ENCODE measurements at places on chromosomes 7 and 10.

DNA sequence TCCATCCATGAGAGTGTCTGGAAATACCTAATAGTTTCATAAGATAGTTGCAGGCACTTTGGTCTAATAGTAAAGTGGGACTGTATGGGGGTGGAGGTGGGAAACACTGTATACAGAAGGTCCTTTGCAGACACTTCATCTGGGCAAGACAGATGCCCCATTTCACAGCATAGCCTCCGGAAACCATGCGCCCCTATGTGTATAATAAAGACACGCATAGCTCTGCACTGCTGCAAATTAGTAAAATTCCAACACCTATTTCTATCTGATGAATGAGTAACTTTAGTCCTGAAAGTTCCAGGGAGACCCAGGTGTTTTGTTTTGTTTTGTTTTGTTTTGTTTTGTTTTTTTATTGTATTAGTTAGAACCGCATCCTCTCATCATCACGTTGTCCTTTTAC, 187.1 kb downstream of the CREB5 start:
- peak; percentile 3 for DNase-seq

- DNase-seq = peak; percentile 32
Observed at GRCh38 chr10:132685101-132685891, 100.7 kb downstream of the NKX6-2 start.

- DNase-seq = no peak
Observed at GRCh38 chr10:62760401-62760800, 44.1 kb upstream of the ADO start.

- no peak for DNase-seq
Observed at GRCh38 chr7:21912931-21913780, 32.5 kb downstream of the CDCA7L start.

DNA sequence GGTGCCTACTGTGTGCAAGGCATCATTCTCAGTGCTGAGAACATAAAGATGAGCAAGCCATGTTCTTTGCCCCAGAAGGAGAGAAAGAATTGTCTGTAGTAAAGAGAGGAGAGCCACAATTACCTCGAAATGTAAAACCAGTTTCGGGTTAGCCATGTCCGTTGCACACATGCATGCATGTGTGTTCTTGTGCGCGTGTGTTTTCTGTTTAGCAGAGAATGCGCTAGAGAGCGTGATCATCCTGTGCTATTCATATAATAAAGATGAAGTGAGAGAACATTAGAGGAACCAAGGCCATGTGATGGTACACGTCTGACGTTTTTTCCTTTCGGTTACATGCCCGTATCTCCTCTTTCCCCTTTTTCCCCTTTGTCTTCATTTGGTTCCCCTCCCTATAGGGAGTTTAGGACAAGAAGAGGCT, 158.2 kb downstream of the CELF2 start:
- no peak for DNase-seq

DNA sequence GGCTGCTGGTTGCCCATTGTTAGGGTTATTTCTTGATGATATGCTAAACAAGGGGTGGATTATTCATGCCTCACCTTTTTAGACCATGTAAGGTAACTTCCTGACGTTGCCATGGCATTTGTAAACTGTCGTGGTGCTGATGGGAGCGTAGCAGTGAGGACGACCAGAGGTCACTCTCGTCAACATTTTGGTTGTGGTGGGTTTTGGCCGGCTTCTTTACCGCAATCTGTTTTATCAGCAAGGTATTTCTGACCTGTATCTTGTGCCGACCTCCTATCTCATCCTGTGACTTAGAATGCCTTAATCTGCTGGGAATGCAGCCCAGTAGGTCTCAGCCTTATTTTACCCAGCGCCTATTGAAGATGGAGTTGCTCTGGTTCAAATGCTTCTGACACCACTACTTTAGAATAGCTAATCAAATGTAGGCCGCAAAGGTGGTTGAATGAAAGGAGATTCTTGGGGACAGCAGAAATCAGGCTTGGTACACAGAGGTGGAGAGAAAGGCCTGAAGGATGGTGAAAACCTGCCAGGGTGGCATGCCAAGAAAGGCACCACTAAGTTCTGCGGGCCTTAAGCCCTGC, 17.9 kb upstream of the SMO start:
- DNase-seq = no peak

DNA sequence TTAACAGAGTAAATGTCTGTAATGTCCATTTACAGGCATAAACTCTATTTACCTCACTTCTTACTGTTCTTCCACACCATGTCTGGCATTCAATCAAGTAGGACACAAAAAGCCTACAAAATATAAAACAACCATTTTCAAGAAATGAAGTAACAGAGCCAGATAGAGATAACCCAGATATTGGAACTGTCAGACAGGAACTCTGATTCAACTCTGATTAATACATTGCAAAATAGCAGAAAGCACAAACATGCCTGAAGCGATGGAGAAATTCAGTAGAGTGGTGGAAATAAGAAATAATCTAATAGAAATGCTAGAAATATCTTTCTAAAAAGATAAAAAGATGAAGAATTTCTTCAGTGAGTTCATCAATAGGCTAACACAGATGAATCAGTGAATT, 964.4 kb downstream of the PCDH15 start:
- no peak for DNase-seq

GRCh38 chr7:114660126-114660486, 245.5 kb downstream of the FOXP2 start:
- DNase-seq = no peak

DNA sequence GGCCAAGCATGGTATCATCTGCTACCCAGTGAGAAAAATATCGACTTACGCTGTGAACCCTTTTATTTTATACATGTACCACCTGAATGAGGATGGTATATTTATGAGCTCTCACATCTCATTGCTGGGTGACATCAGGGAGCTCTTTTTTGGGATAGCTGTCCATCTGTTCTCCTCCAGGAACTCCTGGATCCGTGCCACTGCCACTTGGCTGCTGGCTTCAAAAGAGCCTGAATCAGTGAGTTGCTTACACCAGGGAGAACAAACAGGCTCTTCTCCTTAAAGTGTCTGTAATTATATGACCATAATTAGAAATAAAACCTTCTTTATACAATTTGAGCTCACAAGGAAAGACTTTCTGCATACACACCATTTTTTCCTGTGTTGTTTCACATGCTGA, 106.2 kb downstream of the KAT6B start:
- DNase-seq = peak; percentile 56

DNA sequence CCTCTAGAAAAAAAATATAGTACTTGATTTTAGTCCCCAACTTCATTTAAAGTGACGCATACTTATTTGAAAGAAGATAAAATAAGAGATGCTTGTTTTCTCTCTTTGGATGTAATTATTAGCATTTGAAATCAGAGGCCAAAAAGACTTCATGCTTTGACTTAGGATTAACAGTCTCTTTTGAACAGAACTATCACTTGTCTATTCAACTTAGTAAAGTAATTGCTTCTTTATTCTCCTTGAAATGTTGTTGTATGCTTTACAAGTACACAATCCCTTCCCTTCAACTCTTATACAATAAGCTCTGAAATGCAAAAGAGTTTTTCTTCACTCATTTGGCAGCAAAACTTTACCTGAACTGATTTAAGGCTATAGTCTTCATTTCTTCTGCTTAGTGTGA, 80.8 kb downstream of the HIBADH start:
- no peak for DNase-seq

DNA sequence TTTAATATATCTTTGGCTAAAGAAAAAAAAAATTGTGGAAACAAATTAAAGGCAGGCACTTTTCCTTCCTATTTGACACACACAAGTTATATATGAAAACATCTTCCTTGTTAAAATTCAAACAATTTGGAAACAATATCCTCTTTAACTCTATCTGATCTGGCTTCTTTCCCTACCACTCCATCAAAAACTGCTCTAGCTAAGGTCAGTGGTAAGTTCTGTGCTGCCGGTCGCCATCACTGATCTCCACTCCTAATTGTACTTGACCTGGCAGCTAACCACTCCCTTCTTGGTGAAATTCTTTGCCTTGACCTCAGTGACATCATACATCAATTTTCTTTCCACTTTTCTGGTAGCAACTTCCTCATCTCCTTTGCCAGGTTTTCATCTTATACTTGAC, 47.9 kb upstream of the MRLN start:
- DNase-seq = no peak

DNA sequence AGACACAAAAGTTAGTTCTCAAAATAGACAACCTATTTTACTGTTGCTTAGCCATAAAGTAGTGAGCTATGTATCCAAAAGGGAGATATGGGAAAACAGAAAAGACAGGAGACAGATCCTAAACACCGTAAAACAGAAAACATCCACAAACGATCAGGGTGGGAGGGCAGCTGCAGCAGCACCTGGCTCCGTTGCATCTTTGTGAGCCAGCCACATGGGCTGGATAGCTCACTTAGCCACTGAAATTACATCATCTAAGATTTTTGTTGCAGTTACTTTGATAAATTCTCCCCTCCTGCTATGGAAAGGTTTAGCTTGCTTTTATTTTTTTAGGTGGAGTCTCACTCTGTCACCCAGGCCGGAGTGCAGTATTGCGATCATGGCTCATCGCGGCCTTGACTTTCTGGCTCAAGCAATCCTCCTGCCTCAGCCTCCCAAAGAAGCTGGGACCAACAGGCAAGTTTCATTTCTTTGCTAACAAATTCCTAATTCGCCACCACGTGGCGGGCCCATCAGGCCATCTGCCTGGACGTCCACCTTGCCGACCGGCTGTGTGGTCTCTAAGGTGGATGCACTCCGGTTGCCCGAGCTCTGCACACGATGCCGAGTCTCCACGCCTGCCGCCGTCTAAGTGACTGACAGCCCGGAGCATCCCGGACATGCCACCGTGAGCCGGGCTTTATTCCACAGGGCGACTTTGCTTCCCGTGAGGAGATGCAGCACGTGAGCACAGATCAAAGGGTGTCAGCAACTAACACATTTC, 159.8 kb downstream of the DIP2C start:
- no peak for DNase-seq

DNA sequence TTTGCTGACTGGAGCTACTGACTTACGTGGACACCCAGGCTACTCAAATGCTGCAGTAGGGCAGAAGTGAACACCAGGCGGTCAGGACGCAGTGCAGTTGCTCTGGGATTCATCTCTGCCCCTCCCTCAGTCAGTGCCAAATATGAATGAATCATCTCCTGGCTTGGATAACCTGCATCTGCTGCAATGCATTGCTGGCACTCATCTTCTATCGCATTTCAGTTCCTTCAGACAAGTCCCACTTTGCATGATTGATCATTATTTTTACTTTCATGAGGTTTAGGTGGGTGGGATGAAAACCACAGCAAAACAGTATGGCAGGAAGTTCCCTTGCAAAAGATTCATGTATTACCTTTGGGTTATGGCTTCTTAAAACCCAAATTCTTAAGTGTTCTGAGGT, 224.6 kb upstream of the NRP1 start:
- no peak for DNase-seq

DNA sequence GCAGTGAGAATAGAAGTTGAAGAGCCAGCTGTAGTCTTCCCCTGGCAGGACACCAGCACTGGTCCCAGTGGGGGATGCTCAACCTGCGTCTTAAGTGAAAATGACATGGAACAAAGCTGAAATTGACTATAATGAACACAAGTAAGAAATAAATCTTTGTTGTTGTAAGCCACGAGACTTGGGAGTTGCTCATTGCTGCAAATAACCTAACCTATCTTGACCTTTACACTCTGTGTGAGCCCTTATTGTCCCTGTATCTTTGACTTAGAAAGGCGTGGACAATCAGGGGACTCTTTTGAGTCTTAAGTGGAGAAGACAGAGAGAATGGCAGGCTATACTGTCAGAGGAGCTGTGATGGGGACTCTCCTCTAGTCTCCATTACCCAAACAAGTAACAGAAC, 16.9 kb downstream of the ZC3HAV1L start:
- DNase-seq = no peak

- no peak for DNase-seq
Observed at GRCh38 chr10:53597835-53598251, 825.3 kb upstream of the MBL2 start.

GRCh38 chr7:119959811-119960210, 313.2 kb upstream of the KCND2 start:
- no peak for DNase-seq

- peak; percentile 63 for DNase-seq
Observed at GRCh38 chr7:90625562-90625961, 29.4 kb downstream of the CDK14 start.

- peak; percentile 94 for DNase-seq
Observed at GRCh38 chr10:129968853-129969183, 4.7 kb upstream of the EBF3 start.

DNA sequence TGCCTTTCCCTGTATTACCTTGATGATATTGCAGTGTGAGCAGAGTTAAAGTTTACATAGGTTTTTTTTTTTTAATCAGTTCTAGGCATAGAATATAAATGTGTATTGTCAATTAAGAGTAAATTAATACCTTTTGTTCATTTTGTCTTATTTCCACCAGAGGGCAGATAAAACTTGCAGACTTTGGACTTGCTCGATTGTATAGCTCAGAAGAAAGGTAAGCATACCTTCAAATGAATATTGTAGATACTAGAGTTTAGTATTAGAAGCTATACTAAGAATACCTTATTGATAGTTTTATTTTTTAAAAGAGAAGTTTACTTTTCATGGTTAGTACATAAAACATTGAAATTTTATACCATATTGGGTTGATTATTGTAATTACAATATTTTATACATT, 86.8 kb downstream of the MPLKIP start:
- no peak for DNase-seq

DNA sequence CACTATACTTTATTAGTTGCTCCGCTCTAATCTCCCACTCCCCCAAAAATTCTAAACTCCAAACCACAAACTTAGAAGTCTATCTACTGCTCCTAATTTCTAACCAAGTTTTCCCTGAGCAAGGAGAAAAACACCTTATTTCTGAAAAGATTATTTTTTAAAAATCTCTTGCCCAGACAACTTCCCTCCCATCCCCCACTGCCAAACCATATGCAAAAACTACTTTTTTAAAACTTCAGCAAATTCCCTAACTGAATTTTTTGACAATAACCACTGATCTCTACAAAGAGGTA, 1.9 kb downstream of the UBE2H start:
- no peak for DNase-seq

GRCh38 chr7:147207988-147208387, 1091.4 kb downstream of the CNTNAP2 start:
- no peak for DNase-seq

GRCh38 chr10:79242620-79243152, 104.6 kb upstream of the PPIF start:
- DNase-seq = peak; percentile 84

DNA sequence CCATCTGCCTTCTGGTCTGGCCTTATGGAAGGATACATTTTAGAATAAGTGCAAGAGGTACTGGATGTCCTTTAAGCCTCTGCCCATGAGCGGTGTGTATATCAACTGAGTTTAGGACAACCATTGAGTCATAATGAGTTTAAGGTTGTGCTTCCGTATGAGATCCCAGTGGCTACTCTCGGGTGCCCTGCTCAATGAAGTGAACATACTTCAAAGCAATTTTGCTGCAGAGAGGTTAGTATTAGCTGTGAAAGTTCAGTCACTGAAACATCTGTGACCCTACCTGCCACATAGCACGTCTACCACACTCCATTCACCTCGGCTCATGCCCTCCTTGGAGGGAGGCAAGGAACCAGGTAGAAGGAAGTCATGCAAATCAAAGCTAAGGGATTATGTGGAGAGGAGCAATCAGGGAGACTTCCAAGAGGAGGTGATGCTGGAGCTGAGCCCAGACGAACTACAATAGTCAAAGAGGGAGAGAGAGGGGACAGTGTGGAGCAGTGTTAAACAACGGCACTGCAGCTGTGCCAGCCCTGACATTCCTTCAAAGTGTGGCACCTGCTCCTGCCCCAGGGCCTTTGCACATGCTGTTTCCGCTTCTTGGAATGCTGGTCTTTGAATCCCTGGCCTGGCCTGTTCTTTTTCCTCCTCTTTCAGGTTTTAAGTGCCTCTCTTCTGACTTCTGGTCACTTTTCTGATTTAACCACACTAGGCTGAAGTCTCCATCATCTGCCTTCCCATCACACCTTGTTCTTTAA, 25.4 kb downstream of the BTBD16 start:
- no peak for DNase-seq

Measured in right forelimb (tissue), 1 donor.